ENCODE measurements at places on chromosomes 5 and 9.

DNA sequence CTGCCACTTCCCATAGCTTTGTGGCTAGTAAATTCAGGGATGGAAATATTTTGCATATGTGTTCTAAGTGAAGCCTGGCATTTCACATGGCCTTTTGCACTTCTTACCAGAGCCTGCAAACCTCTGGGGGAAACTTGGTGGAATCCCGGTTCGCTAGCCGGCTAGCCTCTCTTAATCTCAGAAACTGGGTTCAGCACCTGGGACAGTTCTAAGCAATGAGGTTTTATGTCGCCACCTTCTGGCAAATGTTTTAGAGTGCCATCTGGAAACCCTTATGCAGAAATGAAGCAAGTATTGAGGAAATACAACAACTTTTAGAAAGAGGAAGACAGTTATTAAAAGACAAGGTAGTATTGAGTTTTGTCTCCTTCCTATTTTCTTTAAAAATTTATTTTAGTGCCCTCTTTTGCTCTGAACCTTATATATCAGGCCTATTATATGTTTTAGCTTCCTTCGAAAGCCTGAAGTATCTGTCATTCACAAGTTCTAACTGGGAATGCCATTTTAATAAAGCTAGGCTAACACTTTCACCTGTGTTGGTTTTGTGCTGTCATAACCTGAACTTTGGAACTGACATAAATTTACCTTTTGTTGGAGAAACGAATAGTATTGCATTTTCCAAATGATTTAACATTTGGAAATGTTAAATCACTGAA, 963 bp upstream of the HTR1A start:
- DNase-seq: peak; percentile 51

DNA sequence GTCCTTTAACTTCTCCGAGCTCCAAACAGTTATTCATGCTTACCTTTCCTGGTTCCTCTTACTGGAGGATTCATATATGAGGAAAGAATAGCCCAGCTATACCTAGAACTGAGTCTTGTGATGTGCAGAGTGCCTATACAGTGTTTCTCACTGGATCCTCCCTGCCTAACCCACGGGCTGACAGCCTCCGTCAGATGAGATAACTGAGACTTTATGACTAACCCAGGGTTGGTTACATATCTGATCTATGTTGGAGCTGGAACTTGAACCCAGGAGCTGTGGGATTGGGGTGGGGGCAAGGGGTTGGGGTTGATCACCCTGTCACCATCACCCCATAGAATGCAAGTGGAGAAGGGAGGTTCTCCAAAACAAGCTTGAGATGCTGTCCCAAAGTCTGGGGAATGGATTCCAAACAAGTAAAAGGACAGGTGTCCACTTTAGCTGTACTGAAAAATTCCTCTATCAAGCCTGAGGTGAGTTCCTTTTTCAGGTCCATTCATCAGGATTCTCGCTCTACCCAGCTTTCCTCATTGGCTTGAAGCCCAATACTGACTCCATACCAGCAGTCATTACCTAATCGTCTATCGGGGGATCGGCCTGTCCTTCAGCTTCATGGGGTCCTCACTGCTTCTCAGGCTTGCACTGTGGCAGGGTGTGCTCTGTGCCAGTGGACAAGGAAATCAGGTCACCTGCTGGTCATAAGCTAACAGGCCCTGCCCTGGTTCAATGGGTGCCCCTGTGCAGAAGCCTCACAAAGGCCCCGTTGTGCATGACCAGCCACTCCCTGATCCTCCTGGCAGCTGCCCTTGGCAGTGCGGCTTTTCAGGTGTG, 100.6 kb downstream of the ARHGAP26 start:
- no peak for DNase-seq

GRCh38 chr5:51347704-51348103, 35.5 kb upstream of the ISL1 start:
- DNase-seq: no peak

DNA sequence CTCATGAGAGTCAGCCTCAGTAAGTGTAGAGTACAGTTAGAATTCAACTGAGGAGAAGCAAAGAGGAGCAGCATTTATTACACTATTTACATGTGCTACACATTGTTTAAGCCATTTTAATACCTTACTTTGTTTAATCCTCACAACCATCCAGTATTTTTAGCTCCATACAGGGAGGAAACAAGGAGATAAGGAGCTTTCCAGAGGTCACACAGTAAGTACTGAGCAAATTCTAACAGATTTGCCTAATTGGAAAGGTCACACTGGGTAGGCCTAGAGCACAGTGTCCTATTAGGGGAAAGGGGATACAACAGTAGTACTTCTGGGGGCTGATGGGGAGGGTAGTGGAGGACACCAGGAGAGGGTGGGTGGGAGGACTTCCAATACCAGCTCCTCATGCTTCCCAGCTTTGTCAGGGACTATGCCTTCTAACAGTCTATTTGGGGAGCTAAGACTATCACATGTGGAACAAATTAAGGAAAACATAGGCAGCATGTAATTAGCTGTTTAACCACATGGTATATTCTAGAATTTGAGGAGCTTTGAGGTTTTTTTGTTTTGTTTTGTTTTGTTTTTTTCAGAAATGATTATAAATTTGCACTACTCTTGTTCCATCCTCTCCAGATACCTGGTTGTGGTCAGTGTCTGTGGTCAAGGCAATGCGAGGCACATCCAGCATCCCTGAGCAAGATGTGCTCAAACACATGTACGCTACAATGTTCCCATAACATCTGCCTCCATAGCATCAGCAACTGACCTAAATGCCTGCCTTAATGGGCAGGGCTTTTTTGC, 96.0 kb upstream of the SLC12A2 start:
- no peak for DNase-seq

DNA sequence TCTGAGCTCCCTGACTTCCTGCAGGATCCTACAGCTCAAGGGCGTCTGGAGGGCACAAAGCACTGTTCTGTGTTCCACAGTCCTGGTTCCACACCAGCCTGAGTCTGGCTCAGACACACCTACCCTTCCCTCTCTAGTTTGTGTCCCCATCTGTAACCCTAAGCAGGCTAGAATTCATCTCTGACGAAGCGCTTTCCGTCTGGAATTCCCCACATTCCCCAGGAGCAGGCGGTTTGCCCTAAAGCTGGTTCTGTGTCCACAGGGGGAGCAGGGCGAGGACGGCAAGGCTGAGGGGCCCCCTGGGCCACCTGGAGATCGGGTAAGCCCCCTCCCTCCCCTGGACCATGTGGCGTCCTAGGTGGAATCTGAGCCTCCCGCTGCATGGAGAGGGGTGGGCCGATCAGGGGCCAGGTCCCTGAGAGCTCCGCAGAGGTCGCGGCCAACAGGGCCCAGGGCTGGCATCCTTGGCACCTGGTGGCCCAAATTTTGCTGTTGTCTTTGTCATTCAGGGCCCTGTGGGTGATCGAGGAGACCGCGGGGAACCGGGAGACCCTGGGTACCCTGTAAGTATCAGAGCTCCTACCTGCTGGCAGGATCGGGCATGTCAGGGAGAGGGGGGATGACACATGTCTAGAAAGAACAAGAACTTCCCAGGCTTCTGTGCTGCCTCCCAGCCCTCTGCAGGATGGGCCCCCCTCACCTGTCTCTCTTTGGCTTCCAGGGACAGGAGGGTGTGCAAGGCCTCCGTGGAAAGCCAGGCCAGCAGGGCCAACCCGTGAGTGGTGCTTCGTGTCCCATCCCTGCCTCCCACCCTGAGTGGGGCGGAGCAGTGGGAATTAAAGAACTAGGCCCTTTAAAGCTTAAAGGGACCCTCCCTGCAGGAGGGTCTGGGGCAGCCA, 34.5 kb upstream of the ORM1 start:
- no peak for DNase-seq

GRCh38 chr5:159050316-159051143, 49.2 kb downstream of the EBF1 start:
- DNase-seq: no peak

DNA sequence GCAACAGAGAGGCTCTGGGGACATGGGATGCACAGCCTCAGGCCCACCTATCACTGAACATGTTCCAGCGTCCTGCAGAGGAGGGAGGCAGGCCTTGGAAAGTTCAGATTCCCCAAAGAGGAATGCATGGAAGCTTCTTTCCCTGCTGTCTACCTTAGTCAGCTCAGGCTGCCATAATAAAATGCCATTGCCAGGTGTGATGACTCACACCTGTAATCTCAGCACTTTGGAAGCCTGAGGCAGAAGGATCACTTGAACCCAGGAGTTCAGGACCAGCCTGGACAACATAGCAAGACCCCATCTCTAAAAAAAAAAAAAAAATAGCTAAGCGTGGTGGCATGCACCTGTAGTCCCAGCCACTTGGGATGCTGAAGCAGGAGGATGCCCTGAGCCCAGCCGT, 24.5 kb upstream of the TOR1B start:
- no peak for DNase-seq

DNA sequence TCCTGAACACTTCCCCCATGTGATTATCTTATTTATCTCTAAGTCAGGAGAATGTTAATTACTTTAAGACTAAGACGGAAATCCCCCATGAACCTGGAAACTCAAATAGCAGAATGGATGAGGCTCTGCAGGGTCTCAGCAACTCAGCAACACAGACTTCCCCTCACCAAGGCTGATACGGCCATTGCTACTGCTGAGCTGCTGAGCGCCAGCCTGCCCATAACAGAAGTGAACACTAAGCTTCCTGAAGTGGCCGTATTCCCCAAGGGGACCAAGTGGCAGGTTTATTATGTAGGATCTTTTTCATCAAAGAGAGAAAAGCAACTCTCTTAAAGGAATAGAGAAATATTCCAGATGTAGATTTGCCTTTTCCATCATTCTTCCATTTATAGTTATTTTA, 311.1 kb downstream of the RFX3 start:
- DNase-seq: no peak

Data from AG08396 (cell line).